Islet precursor cell (in vitro differentiated cells): ENCODE measurements at places on chromosomes 4 and X.

- DNase-seq: no peak
These were observed 129.8 kb downstream of the SLC7A11 start for GRCh38 chr4:138112389-138112788.

- DNase-seq: peak; percentile 48
These were observed 112.1 kb downstream of the CPZ start for GRCh38 chr4:8704632-8705031.

GRCh38 chrX:110561034-110561433 lies 202.4 kb downstream of the RTL9 start:
- no peak for DNase-seq

- DNase-seq: no peak
These were observed 89.2 kb downstream of the DCTD start for GRCh38 chr4:182827954-182828353.

DNA sequence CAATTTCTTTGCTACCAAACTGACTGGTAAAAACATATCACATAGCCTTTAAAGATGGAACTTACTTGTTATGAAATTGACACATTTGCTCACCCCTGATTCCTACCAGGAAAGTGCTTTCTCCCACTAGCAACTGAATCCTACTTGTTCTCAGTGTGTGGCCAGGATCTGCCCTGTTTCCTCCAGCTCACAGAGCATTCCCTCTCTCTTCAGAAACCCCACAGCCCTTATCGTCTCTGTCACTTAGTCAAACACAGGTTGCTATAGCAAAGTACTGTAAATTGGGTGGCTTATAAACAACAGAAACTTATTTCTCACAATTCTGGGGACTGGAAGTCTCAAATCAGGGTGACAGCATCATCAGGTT lies 265.2 kb upstream of the BOD1L1 start:
- DNase-seq: no peak

- no peak for DNase-seq
These were observed 59.3 kb upstream of the HS3ST1 start for GRCh38 chr4:11487868-11488544.

GRCh38 chrX:15310117-15310516 lies 5.3 kb downstream of the ASB11 start:
- no peak for DNase-seq

GRCh38 chr4:63105839-63106238 lies 1303.4 kb downstream of the TECRL start:
- DNase-seq: no peak

- DNase-seq: peak; percentile 51
These were observed 50.4 kb downstream of the C4orf50 start for GRCh38 chr4:5967783-5968182.

DNA sequence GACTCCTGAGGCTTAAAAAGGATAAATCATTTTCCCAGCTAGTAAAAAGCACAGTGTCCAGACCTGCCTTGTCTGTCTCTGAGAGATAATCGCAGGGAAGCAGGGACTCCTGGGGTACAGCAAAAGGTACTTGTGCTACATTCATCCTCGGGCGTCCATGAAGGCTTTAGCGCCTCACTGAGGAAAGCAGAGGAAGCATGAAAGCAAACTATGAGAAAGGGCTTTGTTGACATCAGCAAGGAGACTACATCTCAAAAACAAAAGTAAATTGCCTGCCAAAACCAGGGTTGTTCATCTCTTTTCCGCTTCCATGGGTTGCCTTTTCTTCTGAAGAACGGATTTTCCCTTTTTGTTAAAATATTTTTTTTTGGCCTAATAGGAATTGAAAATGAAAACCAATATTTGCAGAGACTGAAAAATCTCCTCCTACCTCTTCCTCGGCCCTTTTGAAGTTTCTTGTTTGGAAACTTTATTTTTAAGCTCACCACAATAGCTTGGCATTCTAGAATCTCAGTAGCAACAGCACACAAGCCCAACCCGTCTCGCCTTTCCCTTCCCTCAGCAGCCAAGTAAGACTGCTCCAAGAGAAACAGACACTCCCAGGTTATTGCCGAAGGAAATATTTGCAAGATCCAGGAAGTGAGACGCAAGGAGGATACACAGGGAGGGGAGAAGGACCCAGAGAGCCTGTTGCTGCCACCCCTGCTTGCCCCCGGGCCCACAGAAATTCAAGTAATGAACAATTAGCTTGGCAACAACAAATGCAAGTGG lies 148.3 kb upstream of the DGKK start:
- no peak for DNase-seq

DNA sequence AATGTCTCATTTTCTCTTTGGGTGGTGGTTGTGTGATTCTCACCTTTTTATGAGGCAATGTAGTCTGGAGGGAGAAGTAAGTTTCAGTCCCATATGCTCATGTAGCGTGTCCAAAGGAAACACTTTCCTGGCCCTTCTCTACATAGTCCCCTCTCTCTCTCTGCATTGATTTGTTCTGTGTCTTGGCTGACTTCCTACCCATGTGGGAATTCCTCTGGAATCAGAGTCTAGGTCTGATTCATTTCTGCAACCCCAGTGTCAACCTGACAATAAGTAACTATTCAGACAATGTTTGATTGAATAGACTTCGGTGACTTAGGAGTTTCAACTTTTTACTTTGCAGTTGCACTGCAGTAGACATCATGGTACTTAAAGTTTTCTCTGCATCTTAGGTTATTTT lies 2.7 kb upstream of the ALAS2 start:
- DNase-seq: no peak

GRCh38 chr4:140153718-140154571 lies at the start of gene MAML3:
Gene MAML3 (minus strand): TSS chr4:140154184. CDS start chr4:140153327, 857 bp downstream.
- peak; percentile 98 for DNase-seq

DNA sequence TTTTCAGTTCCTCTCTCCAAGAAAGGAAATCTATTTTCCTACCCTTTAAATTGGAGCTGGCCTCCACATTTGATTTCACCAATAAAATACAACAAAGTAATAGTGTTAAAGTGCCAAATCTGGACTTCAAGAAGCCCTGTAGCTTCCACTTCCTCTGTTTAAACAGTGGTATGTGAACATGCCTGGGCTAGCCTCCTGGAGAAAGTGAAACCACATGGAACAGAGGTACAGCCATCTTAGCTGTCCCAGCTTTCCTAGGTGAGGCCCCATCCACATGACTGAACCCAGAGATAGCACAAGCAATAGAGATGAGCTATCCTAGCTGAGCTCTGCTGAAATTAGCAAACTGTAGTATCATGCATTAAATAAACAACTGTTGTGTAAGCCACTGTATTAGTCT lies 131.8 kb upstream of the VCX start:
- no peak for DNase-seq

GRCh38 chr4:182454440-182455013 lies 211.3 kb downstream of the TENM3 start:
- DNase-seq: no peak

DNA sequence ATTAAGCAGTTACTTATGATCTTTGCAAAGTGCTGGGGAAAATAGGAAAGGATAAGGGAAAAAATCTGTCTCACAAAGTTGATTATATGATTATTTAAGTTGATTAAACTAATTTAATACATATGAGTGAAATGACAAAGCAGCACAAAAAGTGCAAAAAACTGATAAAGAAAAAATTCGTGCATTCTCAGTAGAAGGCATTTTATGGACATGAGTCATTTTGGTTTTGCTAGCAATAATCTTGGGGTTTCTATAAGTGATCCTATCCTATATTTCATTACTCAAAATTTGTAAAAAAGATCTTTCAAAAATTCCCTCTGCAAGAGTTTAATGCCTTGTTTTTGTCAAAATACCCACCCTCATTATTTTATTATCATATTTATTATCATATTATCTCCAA lies 224.2 kb upstream of the ANXA10 start:
- no peak for DNase-seq

- peak; percentile 41 for DNase-seq
These were observed 208.1 kb upstream of the EOLA2 start for GRCh38 chrX:150146271-150146896.

- DNase-seq: no peak
These were observed 41.9 kb downstream of the HADH start for GRCh38 chr4:108031427-108032083.

- DNase-seq: no peak
These were observed 2358.0 kb downstream of the ARAP2 start for GRCh38 chr4:33886356-33886755.

- DNase-seq: peak; percentile 64
These were observed 77.5 kb downstream of the UCHL1 start for GRCh38 chr4:41334182-41334581.

GRCh38 chr4:22502895-22503814 lies 12.7 kb downstream of the ADGRA3 start:
- no peak for DNase-seq

DNA sequence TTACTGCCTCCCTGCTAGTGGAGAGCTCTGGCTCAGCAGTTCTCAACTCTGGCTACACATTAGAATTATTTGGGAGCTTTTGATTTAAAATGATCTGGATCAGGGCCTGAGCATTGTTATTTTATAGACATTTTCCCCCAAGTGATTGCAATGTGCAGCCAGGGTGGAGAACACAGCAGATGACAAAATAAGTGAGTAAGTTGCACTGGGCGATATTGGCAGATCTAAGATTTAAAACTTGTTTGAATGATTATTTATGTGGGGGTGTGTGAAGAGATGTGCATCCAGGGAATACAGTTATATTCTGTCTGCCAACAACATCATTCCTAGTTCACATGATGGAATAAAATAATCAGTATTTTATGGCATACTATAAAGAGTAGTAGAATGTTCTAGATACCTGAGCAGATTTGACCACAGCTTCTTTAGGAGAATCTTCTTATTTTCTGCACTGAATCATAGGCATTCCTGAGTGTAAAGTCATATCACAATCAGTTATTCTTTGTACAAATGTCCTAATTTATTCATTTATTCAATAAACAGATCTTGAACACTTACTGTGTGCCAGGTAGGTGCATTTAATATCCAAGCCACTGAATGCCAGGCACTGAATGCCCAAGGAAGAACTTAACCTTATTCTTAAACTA lies 123.9 kb downstream of the UCHL1 start:
- DNase-seq: no peak

- DNase-seq: no peak
These were observed 2.6 kb upstream of the TRIML2 start for GRCh38 chr4:188111955-188112354.

GRCh38 chr4:177070533-177071058 lies 239.1 kb upstream of the NEIL3 start:
- no peak for DNase-seq

DNA sequence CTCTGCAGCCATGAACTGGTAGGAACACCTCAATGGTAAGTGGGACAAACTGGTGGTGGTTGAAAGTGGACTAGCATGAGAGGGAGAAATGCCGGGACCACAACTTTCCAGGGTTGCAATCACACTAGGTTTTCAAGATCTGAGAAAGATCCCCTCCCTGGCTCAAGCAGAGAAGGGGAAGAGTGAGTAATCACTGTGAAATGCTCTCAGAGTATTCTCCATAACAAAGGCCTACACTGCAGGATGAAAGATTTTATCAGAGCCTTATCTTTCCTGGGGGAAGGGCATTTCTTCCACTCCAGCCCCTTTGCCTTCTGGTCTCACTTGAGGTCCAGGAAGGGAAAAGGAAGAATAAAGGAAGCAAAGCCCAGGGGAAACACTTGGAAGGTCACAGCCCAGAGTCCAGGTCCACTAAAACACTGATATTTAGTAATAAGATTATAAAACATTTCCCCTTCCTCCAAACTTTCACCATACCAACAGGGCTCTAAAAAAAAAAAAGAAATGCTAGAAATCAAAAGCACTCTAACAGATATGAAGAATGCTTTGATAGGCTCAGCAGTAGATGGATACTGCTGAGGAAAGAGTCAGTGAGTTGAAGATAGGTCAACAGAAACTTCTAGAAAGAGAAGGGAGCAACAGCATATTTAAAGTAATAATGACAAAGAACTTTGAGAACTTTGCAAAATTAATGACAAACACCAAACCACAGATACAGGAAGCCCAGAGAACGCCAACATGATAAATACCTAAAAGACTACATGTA lies 95.9 kb downstream of the WDFY3 start:
- peak; percentile 91 for DNase-seq

DNA sequence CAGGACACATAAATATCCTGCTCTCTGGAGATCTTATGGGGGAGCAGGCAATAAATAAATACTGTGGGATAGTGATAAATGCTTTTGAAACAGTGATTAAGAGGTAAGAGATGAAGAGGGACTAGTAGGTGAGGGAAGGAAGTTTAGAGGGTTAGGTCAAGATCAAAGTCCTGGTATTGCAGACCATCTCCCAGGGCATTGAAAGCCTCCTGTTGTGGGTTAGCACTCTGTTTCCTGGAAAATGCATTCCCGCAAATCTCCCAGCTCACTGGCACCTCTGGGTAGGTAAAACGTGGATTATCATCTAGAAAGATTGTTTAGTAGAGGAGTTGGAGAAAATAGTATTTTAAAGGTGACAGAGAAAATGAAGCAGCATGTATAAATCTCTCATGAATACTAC lies 2.2 kb downstream of the SNX25 start:
- DNase-seq: no peak

- DNase-seq: no peak
These were observed 80.9 kb downstream of the RFC1 start for GRCh38 chr4:39285111-39285795.

DNA sequence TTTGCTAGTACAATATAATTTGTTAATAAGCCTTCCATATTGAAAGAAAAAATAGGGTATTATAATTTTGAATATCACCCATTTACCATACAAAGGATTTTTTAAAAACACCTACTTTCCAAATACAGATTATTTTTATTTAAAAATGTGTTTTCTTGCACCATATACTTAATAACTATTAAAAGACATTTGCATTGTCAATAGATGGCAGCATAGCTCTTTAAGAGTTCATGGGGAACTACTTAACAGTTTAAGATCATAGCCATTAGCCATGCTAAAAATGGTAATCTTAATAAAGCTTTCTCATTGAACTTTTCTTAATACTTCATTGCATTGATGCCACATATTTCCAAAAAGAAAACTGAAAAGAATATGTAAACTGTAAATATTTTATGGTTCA lies 1995.9 kb downstream of the C4orf33 start:
- no peak for DNase-seq

GRCh38 chr4:40170588-40170987 lies 26.2 kb upstream of the RHOH start:
- DNase-seq: no peak

GRCh38 chr4:5711479-5712184 lies 631 bp downstream of the EVC start:
- peak; percentile 68 for DNase-seq

- no peak for DNase-seq
These were observed 63.3 kb downstream of the DOCK11 start for GRCh38 chrX:118558926-118559325.

- no peak for DNase-seq
These were observed 161.2 kb upstream of the NUDT6 start for GRCh38 chr4:123083646-123084045.

- no peak for DNase-seq
These were observed 47.8 kb downstream of the CLCN3 start for GRCh38 chr4:169668069-169668721.
